ENCODE measurements at places on chromosomes 2 and 18.

DNA sequence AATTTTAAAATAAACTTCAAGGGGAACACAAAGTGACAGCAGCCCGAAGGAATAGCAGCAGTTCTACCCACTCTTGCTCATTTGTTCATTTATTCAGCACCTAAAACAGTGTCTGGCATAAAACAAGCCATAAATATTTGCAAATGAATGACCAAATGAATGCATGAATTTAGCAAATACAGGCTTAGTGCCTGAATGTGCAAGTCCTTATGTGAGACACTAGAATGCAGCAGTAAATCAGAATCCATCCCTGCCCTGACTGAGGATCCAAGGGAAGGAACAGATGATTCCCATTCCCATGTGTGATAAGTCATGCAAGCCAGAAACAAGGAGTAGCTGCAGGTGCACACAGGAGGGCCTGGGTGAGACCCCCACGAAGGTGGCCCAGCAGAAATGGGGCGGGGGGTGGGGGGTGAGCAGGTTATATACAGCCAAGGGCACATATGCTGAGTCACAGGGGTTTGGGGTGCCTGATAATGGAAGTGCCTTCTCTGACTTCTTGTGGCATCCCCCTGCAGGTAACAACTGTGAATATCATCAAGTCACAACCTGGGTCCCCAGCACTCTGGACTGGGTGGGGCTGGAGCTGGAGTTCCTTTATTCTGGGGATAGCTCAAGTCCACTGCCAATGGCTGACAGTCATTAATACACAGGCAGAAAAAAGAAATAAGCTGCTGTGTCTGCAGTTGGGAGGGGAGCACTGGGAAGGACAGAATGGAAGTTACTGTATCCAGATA lies 311.9 kb downstream of the TXNL1 start:
- no peak for DNase-seq

DNA sequence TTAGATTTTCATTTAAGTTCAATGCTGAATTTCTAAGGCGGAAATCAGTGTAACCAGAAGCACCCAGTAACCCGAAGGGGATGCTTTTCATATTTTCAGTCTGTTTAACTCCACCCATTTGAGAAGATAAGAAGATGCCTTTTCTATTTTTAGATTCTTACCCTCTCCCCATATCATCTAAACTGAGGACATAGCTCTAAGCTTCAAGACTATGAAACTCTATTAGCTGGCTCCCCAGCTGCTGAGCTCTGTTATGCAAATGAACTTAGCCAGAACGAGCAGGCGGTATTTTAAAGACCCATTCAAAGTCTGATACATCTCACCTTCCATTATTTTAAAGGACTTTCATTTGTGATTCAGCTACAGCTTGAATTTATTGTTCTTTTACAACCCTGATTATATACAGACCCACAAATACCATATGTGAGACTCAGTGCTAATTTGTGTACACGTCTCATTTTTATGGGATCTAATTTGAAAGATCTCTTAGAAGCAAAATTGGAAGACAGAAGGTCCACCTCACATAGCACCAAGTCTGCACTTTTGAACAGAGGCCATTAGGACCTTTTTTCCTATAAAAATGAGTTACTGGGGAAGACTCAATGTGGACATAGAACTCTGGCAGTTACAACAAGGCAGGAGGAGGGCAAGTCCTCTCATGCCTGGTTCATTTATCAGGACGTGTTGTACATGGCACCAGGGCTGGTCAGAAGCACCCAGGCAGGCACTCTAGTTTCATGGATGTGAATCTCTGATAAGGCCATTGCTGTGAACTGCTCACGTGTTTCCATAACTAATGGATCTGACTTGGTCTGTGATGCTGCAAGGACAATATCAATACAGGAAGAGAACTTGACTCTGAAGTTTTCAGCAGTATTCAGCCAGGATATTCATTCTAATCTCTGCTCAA lies 16.3 kb downstream of the CDC42EP3 start:
- DNase-seq = no peak

DNA sequence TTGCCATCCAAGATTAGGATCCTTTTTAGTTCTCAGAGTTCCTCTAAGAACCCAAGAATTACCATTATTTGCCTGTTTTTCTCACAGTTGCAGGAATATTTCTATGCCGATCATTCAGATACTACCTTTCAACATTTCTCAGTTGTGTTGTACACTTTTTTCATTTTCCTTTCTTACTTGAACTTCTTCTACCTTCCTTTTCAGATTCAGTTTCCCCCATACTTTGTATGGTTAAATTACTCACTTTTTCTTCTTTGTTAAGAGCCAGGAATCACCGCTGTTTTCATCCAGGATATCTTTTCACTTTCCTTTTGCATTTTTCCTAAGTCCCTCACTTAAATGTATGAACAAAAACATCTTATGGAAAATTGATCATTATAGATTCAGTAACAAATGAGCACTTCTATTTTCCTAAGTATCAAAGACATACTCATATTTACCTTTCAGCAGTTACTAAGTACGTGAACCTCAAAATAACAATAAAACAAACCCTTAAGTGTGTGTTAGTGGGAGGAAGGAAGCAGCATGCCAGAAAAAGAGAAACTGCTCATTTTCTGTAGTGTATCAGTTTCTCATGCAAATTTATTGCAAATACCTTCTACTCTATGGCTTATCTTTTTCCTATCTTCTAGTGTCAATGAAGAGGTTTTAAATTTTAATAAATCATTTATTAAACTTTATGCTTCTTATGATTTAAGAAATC lies 64.3 kb upstream of the STAT1 start:
- DNase-seq = no peak

- no peak for DNase-seq
Measured at GRCh38 chr18:7722955-7723354, 155.8 kb downstream of the PTPRM start.

- DNase-seq = no peak
Measured at GRCh38 chr2:159066541-159067156, 98.2 kb downstream of the TANC1 start.
